ENCODE measurements at places on chromosomes 7 and 10.

GRCh38 chr10:15118615-15119014 is 21.5 kb downstream of the RPP38 start:
- no peak for DNase-seq

- DNase-seq, result no peak
Measured at GRCh38 chr10:88725798-88726197, 19.7 kb downstream of the LIPK start.

DNA sequence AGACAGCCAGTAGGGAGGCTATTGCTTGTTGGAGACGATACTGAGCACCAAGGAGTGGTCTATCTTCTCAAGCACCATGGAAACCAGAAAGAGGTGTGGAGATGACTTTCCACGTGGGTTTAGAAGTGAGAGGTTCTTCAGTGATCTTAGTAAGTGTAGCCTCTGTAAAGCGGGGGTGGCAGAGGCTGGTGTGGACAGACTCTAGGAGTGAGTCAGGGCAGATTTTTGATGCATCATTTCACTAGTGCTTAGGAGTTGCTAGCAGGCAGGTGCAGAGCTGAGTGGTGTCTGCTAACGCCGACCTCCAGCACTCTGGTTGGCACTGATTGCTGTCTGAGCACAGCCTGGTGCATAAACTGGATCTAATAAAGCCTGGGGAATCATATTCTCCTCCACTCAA is 78.4 kb upstream of the ADO start:
- no peak for DNase-seq

- DNase-seq, result no peak
Measured at GRCh38 chr7:66921918-66922486, 977 bp downstream of the TMEM248 start.

Measured in stimulated activated CD8-positive, alpha-beta memory T cell treated with anti-CD3 and anti-CD28 coated beads, Interleukin-2, amount 100 ng/mL, for 1 hour (primary cell).